Hippocampal formation (tissue), 2 donors: ENCODE measurements at places on chromosomes 1 and 21.

- no peak for DNase-seq
Observed at GRCh38 chr1:183030053-183030452, 6.8 kb downstream of the LAMC1 start.

DNA sequence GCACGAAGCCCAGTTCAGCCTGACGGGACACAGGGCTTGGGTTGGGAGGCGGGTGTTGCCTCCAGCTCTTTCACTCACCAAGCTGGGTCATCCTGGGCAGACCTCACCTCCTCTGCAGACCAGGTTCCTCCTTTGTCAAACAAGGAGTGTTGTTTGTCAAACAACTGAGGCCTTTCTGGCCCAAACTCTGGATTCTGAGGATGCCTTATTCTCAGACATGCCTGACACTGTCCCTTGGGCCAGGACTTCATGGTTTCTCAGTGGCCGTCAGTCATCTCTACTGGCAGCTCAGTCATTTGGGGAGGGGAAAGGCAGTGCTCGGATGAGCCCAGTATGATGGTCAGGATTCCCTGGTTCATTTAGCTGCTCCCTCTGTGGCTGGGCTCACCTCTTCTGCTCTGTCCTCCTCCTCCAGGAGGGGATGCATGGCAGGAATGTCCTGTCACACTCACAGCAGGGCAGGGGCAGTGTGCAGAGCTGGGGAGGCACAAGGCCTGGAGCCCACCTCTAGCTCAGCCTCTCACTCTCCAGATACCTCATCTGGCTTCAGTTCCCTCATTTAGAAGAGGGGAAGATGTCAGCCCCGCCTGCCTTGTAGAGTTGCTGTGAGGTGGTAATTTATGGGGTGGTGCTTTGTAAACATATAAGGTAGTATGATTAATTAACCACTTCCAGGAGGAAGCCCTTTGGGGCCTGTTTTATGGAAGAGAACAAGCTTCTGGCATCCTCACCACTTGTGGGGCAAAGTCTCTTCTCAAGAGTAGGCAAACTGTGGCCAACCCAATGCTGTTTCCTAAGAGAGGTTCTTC lies 20.6 kb downstream of the SLC2A1 start:
- DNase-seq: no peak

DNA sequence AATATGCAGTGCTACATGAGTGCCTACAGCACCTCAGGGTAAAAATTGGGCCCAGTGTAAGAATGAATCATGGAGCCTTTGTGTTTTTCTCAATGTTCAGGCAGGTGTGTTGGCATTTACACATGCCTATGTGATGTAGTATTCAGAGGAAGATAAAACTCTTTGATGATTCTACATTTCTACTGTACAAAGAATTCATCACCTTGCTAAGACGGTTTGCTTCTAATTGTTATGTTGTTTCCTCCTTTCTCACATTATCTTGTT lies 867.3 kb downstream of the TTLL7 start:
- DNase-seq: no peak

DNA sequence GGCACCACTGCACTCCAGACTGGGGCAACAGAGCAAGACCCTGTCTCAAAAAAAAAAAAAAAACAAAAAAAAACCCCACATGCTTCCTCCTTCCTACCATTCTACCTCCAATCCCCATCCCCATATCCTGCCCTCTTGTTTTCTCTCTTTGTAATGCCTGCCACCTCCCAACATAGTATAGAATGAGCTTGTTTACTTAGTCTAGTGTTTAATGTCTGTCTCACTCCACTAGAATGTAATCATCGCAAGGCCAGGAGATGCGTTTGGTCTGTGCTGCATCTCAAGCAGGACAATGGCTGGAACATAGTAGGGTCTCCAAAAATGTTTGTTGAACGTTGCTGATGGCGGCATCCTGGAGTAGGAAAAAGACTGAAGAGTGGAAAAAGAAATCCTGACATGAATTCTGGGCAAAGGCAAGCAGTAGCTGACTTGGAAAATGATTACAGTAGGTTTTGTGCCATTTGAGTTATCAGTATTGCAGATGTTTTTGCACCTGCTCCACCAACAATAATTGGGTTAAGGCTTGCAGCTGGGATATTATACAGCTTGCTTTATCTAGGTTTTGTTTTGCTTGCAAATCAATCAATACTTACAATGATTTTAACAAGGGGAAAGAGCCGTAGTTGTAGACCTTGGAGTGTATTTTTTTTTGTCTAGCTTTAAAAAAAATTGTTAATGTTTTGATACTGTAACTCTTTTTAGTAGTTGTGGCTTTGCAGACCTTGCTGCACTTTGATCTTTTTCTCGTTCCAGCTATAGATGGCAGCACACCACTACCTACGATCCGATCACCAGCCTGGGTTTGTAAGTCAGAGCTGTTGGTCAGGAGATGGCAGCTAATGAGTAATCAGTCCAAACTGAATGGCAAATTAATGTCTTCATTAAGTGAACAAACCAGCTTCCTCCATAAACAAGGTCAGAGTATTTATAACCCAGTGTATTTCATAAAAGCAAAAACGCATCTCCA lies 62.4 kb downstream of the BACH1 start:
- DNase-seq: peak; percentile 15

DNA sequence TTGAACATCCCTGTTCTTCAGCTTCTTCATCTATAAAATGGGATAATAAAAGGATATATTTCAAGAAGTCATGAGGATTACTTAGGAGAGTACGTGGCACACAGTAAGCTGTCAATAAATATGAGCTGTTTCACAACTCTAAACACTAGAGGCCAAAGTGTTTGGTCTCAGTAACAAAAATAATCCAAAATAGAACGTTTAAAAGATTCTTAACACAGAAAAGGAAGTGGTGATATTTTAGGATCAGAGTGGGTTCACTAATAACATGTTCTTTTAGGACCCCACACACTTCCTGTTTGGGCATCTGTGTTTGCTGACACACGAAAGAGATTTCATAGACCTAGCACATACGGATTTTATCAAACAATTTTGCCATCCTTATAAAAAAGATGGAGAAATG lies 32.9 kb downstream of the TNFSF18 start:
- DNase-seq: no peak

GRCh38 chr1:12764016-12764415 lies 9.5 kb upstream of the PRAMEF12 start:
- DNase-seq: no peak

GRCh38 chr1:73056826-73057225 lies 774.5 kb upstream of the NEGR1 start:
- DNase-seq: no peak

- no peak for DNase-seq
Observed at GRCh38 chr1:173415490-173415889, 61.6 kb upstream of the PRDX6 start.

DNA sequence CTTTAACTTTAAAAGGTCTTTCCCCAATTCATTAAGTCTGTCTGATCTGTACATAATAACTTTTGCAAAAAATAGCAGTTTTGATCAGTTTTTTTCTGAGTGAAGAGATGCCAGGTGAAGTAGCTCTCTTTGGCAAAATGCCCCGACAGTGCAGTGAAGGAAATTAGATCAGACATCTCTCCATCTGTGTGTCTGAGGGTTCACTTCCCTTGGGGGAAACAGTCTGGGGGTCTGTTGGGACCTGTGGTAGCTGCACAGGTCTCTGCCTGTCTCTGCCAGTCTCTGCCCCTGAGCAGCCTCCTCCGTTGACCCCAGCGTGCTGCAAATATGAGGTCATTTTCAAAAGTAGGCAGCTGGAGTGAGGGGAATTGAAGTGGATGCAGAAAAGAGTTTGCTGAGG lies 54.5 kb downstream of the TBCE start:
- no peak for DNase-seq

DNA sequence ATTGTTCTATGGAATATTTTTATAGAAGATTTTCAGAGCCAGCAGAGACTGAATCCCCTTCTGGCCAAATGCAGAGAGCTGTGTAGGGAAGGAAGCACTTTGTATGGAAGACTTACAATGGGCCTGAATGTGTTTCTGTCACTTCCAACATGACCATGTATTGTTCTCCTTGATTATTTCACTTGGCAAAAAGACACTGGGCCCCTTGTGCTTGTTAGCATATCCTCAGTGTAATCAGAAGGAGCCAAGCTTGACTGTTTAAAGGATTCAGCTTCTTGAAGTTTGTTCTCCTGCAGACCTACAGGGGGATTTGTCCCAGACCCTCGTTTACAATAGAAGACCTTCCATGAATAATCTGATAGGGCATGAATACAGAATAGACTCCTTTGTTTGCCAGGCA lies 48.1 kb upstream of the UBE2U start:
- peak; percentile 74 for DNase-seq

DNA sequence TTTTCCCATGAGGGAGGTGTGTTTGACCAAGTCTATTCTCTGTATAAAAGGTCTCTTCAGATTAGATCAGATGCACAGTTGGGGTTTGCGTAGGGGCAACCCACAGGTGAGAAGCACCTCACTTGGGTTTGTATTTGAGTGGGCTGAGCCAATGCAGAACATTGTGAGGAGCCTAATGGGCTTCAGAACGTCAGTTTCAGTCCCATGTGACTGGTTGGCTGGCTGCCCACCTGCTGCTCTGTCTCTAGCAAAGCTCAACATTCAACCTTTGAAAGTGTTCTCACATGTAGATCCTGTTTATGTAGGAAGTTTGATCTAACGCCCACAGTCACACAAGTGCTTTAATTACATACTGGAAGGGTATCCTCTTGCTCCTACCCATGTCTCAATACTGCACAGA lies 105.5 kb downstream of the FASLG start:
- no peak for DNase-seq

DNA sequence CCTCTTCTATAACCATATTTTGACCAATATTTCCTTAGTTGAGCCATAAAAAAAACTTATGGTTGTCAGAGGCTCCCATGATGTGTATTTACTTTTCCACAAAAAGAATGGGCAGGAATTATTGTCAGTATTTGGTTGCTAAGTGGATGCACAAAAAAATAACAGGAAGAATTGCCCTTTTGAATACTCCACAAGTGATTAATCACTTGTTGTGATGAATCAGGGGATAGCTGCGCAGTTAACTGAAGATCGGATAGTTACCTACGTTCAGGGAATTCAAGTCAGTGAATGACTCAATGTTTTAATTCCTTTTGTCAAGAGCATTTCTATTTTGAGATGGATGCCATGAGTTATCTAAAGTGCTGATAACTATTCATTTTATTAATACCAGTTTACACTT lies 785.2 kb upstream of the B3GALT2 start:
- no peak for DNase-seq

- no peak for DNase-seq
Observed at GRCh38 chr1:98058676-98059075, 137.8 kb upstream of the DPYD start.

DNA sequence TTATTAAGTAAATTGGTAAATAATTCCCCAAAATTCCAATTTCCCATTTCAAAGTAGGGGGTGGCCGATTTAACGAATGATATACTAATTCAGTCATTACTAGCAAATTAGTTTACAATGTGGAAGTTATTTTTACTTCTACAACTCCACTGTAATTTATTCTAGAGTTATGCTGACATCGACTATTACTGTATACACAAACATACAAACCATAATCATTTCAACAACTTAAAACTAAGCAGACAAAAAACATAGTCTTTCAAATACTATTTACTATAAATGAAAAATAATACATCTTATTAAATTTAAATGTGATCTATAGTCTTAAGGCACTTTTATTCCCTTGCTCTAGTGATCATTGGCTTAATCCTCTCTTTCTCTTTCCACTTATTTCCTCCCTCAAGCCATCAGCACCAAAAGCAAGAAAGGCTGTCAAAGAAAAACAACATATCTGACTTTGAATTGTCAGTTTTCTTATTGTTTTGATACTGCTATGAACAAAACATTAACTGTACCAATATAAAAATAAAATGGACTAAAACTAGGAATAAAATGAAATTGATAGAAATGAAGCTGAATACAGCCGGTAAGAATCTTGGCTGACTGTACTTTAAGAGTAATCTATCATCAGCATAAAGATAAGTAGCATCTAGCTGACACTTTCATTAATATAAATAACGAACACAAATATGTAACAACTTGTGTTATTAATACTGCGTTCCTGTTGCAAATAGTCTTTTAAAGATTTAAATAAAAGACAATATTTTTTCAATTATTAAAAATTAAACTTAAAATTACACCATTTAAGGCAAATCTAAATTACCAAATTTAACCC lies 4.1 kb downstream of the CDC42BPA start:
- no peak for DNase-seq
